Fibroblast of lung (primary cell): ENCODE measurements at places on chromosomes 4 and X. TPM values are rescaled to one million over a fixed set of nuclear protein-coding genes. Genes with fewer than 3 reads are reported as not detected.

GRCh38 chr4:38449506-38450174, 214.4 kb upstream of the KLF3 start:
- DNase-seq, result peak; percentile 36

DNA sequence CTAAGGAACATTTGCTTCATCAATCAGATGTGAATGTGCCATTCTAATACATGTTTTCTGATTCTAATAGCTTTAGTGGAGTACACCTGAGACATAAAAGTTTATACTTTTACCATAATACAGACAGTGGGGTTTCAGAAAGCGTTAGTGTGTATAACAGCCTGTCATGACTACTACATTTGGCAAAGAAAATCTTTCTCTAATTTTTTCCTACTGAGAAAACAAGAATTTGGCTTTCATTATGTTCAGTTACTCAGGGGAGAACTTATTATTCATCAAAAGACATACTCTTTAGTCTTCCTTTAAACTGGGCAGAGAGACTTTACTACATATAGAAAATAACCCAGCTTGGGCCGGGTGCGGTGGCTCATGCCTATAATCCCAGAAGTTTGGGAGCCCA, 104.9 kb downstream of the PCDH18 start:
- no peak for DNase-seq

- no peak for DNase-seq
Observed at GRCh38 chr4:3655963-3656362, 110.2 kb upstream of the ADRA2C start.

- no peak for DNase-seq
Observed at GRCh38 chr4:1532549-1533395, 126.5 kb upstream of the NKX1-1 start.

- DNase-seq, result no peak
Observed at GRCh38 chr4:129223945-129224344, 128.0 kb downstream of the C4orf33 start.

DNA sequence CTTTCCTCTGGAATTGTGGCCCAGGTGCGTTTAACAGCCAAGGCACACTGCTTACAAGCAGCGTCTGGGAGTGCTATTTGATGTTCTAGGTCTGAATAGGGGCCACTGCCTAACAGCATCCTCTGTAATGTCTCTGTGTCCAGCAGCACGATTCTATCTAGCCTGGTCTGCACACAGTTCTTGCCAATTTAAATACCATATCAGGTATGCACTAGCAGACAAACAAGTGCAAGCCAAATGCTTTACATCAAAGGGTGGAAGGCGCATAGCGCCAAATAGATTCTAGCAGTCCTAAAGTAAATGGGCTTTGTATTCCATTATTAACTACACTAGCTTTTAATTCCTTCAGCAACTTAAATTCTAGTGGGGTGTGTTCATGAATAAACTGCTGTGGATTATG, 15.8 kb upstream of the UGDH start:
- DNase-seq, result no peak

Gene SMIM43
- polyA plus RNA-seq, result 1.8 and 2.5 TPM in 2 replicates

Gene PTPN13
- polyA plus RNA-seq, result 14.7 and 16.5 TPM in 2 replicates

Gene PUDP
- 19.8 and 44.8 TPM in 2 replicates for polyA plus RNA-seq
